Lung (tissue), 17 donors: ENCODE measurements at places on chromosomes 2 and 18. TPM values are rescaled to one million over a fixed set of nuclear protein-coding genes. Genes with fewer than 3 reads are reported as not detected.

GRCh38 chr2:127170452-127171197, 49.5 kb downstream of the CYP27C1 start:
- DNase-seq = no peak

- DNase-seq = no peak
Observed at GRCh38 chr2:187550857-187551256, 3.4 kb downstream of the TFPI start.

DNA sequence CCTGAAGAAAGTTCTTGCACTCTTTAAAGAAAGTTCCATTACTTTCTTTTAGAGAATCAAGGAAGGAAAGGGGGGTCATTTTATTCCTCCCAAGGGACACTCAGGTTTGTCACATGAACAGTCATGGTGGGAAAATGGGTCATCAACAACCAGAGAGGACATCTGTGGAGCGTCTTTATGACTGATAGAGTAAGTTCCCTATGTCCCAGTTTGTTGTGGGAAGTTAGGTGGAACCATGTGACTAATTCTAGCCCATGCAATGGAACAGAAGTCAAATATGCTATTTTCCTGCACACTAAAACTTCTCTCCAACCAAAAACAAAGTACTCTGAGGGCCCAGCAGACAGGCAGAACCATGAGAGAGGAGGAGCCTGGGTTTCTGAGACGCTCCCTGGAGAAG, 165.6 kb upstream of the SERTAD2 start:
- no peak for DNase-seq

DNA sequence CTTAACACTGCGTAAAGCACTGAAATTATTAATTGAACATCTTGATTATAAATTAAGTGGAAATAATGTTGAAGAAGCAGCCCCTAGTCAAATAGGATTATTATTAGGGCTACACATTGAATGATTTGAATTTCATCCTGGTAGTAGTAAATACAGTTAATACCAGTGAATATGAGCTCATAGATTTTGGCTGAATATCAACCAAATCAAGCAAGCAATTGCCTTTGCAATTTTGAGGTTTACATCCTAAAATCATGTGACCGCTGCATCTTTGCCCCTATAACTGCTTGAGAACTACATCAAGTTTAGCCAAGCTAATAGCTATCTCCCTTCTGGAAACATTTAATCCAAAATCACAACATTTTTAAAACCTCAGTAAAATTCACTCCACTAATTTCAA, 801.2 kb upstream of the PIK3C3 start:
- no peak for DNase-seq

DNA sequence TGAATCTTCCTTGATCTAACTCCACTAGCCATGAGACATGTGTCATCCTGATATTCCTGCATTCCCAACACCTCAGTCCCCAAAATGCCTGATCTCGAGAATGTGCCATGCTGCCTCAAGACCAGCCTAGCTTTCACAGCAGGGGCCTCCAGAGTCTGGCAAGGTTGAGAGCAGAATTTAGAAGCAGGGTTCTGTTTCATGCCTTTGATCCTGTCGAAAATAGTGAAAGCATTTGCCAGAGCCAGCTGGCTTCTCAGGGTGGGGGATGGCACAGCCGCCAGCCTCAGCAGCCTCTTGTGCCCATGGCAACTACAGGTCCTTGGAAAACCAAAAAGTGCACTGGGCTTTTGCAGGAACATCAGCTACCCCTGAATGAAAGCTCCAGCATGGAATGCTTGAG, 143.5 kb downstream of the RTN4 start:
- DNase-seq = no peak

- no peak for DNase-seq
Observed at GRCh38 chr18:12883372-12883683, 709 bp downstream of the PTPN2 start.

The HAAO gene
- 12.5 TPM for total RNA-seq

The SS18 gene
- total RNA-seq = 153 TPM
